Activated CD8-positive, alpha-beta memory T cell treated with anti-CD3 and anti-CD28 coated beads, Interleukin-2, amount 50 U/mL, for 48 hours (primary cell): ENCODE measurements at places on chromosomes 13 and 19.

- DNase-seq, result no peak
Measured at GRCh38 chr13:39463611-39464010, 139.4 kb downstream of the LHFPL6 start.

DNA sequence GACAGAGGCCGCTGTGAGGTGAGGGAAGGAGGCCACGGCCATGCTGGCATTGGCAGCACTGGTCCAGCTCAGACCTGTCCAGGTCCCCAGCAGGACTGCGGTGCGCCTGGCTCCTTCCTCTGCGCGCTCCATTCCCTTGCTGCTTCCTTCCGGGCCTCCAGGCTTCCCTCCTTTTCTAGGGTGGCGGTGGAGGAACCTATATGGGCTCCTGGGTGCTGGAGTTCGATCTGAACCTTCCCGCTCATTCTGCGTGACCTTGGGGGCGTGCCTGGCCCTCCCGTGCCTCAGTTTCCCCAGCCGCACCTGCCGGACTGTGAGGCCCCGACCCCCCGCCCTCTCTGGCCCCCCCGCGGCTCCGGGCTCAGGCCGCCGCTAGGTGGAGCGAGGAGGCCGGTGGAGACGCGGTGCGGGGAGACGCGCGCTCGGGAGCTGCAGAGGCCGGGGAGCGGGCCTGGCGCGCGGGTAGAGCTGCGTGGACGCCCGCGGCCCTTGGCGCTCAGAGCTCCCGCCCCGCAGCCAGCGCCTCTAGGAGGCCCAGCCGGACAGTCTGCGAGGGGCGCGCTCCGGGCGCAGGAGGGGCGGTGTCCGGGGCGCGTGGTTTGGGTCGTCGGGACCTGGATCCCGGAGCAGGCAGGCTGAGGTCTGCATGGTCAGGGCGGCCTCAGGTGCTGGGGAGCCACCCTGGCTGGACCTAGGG, 29.9 kb downstream of the EFNA2 start:
- DNase-seq, result peak; percentile 66

- DNase-seq, result no peak
Measured at GRCh38 chr13:110334256-110334655, 27.2 kb downstream of the COL4A2 start.

DNA sequence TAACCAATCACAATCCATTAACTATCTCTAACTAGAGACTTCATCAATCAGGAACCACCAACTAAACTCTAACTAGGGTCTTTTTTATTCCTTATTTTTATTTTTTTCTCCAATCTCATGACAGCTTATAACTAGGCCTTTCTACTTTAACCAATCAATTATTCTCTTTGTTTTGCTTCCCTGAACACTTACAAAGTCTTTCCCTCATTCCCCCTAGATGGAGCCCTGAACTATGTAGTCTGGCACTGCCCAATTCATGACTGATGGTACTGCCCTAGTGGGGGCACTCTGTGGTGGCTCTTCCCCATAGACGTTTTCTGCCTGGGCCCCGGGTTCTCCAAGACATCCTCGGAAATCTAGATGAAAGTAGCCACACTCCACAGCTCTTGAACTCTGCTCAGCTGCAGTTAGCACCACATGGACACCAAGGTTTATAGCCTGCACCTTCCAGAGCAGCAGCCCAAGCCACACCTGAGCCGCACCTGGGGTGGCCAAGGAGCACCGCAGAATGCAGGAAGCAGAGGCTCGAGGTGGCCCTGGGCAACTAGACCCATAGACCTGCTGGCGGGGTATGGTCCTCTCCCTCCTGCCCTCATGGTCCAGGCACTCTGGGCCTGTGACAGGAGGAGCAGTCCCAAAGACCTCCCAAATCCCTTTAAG, 6.6 kb downstream of the ATP7B start:
- no peak for DNase-seq

DNA sequence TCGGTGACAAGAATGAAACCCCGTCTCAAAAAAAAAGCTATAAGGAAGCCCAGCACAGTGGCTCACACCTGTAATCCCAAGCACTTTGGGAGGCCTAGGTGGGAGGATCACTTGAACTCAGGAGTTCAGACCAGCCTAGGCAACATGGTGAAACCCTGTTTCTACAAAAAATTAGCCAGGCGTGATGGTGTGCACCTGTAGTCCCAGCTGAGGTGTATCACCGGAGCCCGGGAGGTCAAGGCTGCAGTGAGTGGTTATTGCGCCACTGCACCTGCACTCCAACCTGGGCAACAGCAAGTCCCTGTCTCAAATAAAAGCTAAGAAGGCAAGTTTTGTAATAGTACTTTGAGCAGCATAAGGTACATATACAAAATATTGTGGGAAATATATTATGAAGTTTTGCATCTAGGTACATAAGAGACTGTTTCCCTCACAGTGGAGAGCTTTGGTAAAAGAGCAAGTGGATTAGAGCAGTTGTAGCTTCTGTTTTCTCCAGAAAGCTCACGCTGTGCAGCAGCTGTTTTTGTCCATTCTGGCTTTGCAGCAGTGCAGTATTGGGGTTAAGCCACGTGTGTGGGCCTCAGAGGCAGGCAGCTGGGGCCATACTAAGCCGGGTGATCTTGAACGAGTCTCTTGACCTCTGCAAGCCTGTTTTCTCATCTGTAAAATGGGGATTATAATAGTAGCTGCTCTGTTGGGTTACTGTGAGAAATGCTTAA, 35.4 kb downstream of the ARHGAP35 start:
- no peak for DNase-seq

GRCh38 chr13:33617055-33617454, 200.9 kb upstream of the RFC3 start:
- no peak for DNase-seq

GRCh38 chr19:41698746-41699230, 9.6 kb upstream of the CEACAM5 start:
- DNase-seq, result no peak

DNA sequence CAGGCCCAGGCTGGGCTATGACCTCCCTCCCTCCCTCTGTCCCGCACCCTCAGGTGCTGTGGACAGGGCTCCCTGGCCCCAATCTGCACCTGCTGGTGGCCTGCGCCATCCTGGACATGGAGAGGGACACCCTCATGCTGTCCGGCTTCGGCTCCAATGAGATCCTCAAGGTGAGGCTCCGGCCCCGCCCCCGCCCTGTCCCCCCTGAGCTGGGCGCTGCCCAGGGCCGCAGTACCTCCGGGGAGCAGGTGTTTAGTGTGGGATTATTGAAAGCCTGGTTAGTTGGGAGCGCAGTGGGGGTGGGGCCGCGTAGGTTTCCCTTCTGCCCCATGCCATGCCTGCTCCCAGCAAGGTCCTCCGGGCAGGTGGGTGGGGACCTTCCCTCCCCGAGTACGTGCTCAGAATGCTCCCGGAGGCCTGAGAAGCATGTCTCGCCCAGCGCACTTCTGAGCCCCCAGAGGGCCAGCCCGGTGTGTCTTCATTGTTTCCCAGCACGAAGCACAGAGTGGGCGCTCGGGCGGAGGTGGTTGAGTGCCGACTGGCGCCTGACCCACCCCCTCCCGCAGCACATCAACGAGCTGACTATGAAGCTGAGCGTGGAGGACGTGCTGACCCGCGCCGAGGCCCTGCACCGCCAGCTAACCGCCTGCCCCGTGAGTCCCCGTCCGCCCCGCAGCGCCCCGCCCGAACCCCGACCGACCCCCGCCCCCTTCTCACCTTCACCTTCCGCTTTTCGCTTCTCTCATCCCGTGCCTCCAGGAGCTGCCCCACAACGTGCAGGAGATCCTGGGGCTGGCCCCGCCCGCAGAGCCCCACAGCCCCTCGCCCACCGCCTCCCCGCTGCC, 8.8 kb downstream of the IL4I1 start:
- no peak for DNase-seq

GRCh38 chr19:20320191-20320590, 153.2 kb downstream of the ZNF486 start:
- DNase-seq, result no peak

DNA sequence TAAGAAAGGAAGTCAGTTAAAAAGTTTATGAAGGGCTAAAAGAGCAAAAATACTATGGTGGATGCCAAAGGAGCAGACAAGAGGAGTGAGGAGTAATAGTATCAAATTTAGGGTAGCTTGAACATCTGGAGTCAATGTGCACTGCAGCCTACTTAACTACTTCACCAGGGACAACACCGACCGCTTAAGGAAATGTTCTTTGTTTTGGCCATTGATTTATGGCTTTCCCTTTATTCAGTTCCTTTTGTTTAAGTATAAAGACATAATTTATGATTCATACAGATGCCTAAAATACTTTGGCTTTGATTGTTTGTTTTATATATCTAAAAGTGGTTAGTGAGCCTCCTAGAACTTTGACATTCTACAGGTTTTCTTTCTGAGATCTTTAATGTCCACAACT, 276.3 kb upstream of the PRR20A start:
- DNase-seq, result no peak

DNA sequence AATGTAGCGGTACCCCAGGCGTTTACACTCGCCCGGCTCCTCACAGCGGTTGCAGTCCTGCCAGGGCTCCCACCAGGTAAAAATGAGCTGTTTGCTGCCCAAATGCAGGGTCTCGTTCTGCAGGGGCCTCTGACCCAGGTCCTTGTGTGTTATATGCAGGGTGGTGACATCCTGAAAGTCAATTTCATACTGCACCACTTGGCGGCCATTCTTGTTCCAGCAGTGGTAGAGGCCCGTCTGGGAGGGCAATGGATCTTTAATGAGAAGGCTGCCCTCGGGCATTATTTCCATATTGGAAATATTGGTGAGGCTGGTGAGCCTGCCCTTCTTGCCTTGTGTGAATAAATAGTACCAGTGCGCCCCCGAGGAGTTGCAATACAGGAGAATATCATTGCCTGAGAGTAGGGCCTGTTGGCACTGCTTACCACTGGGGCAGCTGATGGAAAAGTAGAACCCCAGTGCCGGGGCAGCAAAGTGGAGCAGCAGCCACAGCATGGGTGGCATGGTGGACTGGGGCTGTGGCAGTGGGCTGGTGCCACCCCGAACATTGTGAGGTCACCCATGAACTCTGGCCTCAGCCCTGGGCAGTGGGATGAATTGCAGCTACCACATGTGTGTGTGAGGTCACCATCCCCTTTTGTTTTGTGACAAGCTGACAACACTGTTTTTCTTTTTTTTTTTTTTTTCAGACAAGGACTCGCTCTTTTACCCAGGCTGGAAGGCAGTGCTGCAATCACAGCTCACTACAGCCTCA, at the start of gene FAM187B:
Gene FAM187B, minus strand, starts transcription at position 563 of the 754 bp plus-strand sequence. Its CDS starts 59 bp downstream, at position 504.
- DNase-seq, result no peak

DNA sequence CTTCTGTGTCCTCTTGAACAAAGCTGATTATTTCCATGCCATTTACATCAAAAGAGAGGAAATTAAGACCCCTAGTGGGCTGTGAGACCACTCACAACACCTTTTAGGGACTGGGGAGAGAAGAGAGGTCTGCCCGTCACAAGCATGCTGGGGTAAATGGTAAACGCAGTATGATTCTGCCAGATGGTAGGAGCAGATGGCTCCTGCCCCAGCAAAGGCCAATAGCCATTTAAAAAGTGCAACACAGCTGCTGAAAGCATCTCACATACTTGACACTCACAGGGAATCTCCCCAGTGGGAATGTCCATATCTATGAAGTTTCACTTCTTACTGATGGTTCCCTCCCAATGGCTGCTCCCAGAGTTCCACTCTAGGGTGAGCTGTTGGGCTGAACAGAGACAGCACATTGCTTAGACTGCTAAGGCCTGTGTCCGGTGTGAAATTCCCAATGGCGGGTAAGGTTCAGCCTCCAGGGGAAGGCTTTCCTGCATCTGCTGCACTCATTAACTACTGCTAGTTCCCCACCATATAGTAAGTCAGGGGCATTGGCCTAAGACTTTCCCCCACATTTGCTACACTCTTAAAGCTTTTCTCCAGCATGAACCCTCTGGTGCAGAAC, 7.4 kb downstream of the ZNF671 start:
- DNase-seq, result no peak

DNA sequence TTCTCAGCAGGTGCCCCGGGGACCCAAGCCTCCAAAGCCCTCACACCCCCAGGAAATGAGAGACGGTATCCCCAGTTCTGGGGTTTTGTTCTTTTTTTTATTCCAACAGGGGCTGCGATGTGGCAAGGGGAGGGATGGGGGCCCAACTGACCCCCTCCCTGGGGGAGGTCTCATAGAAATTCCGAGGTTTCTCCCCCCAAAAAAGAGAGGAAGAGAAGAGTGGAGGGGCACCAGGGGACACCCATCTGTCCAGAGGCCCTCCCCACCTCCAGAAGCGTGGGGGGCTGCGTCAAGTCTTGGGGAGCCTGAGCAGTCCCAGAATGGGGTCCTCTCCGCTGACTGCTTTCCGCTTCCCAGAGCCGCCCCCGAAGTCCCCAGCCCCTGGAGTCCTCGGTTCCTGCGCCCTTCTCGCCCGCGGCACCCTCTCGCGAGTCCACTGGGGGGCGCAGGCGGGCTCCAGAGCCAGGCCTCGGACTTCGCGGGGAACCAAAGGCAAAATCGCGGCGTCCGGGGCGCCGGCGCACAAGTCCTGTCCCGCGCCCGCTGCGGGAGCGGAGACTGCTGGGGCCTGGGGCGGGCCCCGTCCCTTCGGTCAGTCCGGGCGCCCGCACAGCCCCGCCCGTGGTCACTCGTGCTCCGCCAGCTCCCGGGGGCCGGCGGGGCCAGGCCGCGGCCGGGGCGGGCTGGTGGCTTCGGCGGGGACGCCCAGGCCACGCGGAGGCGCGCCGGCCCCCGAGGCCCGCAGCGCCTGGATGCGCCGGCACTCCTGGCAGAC, 4.4 kb upstream of the ATP1A3 start:
- peak; percentile 86 for DNase-seq

GRCh38 chr19:917323-918151, at the start of gene KISS1R:
Gene KISS1R, plus strand, starts transcription at chr19:917333. Its CDS starts 170 bp downstream, at chr19:917503.
- peak; percentile 72 for DNase-seq

GRCh38 chr13:97057176-97057575, 62.9 kb upstream of the OXGR1 start:
- DNase-seq, result no peak

DNA sequence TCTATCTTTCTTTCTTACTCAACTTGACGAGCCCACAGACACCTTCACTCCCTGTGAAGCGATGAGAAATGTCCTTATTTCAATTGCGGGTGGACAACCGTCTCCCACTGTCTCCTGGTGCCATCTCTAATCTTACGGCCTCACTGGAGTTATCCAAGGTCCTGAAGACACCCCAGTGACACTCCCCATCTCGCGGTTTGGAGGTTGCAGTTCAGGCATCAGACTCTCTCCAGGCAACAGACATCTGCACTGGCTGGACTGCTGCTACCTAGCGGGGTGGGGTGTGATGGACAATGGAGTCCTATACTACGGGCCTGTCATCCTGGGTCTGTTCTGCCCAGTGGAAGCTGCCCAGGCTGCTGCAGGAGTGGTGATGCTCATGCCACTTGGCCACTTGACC, 18.3 kb upstream of the IRS2 start:
- no peak for DNase-seq

DNA sequence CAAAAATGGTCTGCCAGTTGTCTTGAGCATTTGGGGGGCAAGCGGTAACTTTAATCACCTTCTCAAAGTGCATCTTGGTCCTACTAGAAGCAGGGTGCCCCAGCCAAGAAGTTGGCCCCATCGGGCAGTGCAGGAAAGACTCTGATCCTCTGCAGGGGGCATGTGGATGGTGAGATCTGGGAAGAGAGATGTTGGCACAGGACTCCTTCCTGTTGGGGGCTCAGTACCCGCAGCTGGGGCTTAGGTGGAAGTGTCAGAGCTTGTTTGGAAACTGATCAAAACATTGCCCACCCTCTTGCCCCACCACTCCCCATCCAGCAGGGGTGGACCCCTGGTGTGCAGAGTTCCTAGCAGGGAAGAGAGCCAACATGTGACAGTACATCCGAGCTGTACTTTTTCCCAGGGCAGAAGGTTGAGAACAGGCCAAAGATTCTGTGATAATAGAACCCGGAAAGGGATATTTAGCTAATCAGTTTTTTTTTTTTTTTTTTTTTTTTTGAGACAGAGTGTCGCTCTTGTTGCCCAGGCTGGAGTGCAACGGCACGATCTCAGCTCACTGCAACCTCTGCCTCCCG, 8.8 kb downstream of the RRAS start:
- DNase-seq, result no peak

- no peak for DNase-seq
Measured at GRCh38 chr19:9183000-9183399, 4.2 kb downstream of the OR7D2 start.
